A549 treated with GW870086 at 1 μM for 4 hours (cell line): ENCODE measurements at places on chromosomes 5 and 9. TPM values are rescaled to one million over a fixed set of nuclear protein-coding genes. Genes with fewer than 3 reads are reported as not detected.

The TAF1L gene
- 0.02 TPM in 1 of 5 replicates, not detected in the others for total RNA-seq

The SHB gene
- total RNA-seq = 37.8 to 54.5 TPM (median 52.7 TPM) in 5 replicates

The PTGR1 gene
- 326 to 352 TPM (median 336 TPM) in 5 replicates for total RNA-seq

The FYB1 gene
- 9.4 to 15.8 TPM (median 13.9 TPM) in 5 replicates for total RNA-seq

The ANKRD31 gene
- 0.02 to 0.08 TPM (median 0.06 TPM) in 5 replicates for total RNA-seq

The SH2D3C gene
- total RNA-seq = 0.06 to 0.07 TPM in 2 of 5 replicates, not detected in the others

The SLC30A5 gene
- total RNA-seq = 27.8 to 37.7 TPM (median 35.4 TPM) in 5 replicates

The IL9 gene
- not detected in 5 replicates for total RNA-seq

The ZCCHC9 gene
- 26.5 to 29.1 TPM (median 27.2 TPM) in 5 replicates for total RNA-seq

The GPRIN1 gene
- total RNA-seq = 6.9 to 9.5 TPM (median 8.6 TPM) in 5 replicates

The PIP5KL1 gene
- total RNA-seq = 1.3 to 3.3 TPM (median 1.8 TPM) in 5 replicates
